ENCODE measurements at places on chromosomes 3 and 15.

- DNase-seq, result no peak
Observed at GRCh38 chr3:155372281-155372680, 78.8 kb upstream of the STRIT1 start.

- DNase-seq, result no peak
Observed at GRCh38 chr3:61901496-61901895, 340.1 kb downstream of the PTPRG start.

GRCh38 chr3:13762906-13763305 is 117.0 kb downstream of the WNT7A start:
- no peak for DNase-seq

DNA sequence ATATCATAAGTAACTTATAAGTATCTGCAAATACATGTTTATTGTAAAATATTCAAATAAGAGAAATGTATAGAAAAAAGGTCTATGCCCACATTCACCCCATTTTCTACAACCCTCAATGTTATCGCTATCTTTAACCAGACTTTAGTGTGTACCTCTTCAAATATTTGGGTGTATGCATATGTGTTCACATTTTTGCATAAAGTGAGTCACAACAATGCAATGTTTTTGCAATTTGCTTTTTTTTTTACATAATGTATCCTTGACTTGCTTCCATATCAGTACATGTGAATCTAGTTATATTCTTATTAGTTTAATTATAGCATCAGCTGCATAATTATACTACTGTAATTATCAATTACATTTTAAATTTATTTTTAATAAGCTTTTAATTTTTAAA is 117.3 kb upstream of the LYSMD4 start:
- DNase-seq, result no peak

GRCh38 chr3:94887065-94887464 is 824.2 kb downstream of the NSUN3 start:
- no peak for DNase-seq

- peak; percentile 24 for DNase-seq
Observed at GRCh38 chr3:195150181-195151118, 120.5 kb downstream of the XXYLT1 start.

DNA sequence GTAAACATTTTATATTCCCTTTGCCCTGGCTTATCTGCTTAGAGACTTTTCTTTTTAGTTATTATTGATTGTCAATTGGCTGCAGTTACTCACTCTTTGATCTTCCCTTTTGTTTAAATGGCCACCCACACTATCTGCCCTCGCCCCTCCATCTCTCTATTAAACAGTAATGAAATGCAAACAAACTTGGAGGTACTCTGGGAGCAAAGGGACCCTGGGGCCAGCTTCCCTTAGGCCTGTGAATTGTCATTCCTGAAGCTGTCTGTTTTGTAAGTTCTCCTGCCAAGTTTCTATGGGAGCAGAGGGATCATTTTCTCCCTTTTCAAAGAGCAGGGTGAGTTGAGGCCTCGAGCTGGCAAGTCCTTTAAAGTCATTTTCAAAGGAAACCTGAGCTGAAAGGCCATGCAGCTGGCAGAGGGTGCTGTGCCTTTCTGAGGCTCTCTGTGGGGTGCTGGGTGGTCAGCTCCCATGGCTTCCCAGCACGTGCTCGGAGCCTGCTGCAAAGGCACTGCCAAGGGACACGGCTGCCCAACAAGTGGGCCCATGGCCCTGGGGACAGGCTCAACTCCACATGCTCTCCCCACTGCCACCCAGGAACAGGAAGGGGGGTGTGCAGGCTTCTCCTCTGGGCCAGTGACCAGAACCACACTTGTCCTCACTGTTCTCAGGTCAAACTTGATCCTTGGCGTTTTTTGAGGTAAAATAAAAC is 17.4 kb upstream of the RTP2 start:
- no peak for DNase-seq

GRCh38 chr15:89566181-89566580 is 9.1 kb upstream of the TICRR start:
- no peak for DNase-seq

GRCh38 chr15:36208868-36209582 is 370.4 kb upstream of the CDIN1 start:
- no peak for DNase-seq

GRCh38 chr15:35208353-35208752 is 123.3 kb upstream of the NANOGP8 start:
- DNase-seq, result no peak

- no peak for DNase-seq
Observed at GRCh38 chr15:85671156-85671555, 123.6 kb downstream of the KLHL25 start.

DNA sequence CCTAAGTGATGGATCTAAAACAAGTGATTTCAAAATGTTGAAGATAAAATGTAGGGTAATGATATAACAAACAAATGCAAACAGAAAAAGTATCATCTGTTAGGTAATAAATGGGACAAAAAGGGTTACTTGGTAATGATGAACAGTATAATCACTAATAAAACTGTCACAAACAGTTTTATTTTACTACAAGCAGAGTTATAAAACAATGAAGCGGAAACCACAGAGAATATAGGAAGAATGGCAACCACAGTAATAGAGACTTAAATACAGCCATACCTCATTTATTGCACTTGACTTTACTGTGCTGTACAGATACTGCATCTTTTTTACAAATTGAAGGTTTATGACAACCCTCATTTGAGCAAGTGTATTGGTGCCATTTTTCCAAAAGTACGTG is 52.8 kb downstream of the HERC1 start:
- DNase-seq, result no peak

- DNase-seq, result no peak
Observed at GRCh38 chr15:60858511-60859070, 370.5 kb downstream of the RORA start.

GRCh38 chr15:79358069-79358468 is 47.2 kb downstream of the TMED3 start:
- DNase-seq, result no peak

DNA sequence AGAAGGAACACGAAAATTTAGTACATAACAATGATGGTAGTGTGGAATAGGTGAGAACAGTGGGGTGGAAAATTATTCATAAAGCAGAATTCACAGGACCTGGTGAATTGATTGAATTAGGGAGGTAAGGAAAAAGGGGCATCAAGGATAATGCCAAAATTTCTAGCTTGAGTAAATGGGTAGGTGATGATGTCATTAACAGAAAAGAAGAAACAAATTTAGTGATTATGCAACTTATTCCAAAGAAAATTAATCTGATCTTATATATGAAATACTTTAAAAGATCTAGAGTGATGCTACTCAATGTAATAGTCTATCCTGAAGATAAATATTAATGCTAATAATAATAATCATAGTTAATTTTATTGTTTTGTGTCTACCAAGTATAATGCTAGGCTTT is 544.6 kb upstream of the LMCD1 start:
- no peak for DNase-seq

- no peak for DNase-seq
Observed at GRCh38 chr3:156352728-156353127, 202.2 kb downstream of the SSR3 start.

DNA sequence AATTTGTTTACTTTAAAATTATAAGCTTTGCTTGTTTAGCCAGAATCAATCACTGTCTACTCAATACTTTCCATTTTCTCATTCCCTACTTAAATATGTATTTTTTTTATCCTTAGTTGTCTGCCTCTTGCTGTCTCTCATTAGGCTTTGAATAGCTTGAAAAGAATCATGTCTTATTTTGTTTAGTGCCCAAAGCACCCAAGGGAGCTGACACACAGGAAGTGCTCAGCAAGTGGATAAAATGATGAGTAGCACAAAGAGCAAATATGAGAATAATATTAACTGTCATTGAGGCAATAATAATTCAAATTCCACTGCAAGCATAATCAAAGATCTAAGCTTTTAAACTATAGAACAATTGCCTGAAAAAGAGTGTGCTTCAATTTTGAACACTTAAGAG is 19.0 kb upstream of the IL1RAP start:
- no peak for DNase-seq

DNA sequence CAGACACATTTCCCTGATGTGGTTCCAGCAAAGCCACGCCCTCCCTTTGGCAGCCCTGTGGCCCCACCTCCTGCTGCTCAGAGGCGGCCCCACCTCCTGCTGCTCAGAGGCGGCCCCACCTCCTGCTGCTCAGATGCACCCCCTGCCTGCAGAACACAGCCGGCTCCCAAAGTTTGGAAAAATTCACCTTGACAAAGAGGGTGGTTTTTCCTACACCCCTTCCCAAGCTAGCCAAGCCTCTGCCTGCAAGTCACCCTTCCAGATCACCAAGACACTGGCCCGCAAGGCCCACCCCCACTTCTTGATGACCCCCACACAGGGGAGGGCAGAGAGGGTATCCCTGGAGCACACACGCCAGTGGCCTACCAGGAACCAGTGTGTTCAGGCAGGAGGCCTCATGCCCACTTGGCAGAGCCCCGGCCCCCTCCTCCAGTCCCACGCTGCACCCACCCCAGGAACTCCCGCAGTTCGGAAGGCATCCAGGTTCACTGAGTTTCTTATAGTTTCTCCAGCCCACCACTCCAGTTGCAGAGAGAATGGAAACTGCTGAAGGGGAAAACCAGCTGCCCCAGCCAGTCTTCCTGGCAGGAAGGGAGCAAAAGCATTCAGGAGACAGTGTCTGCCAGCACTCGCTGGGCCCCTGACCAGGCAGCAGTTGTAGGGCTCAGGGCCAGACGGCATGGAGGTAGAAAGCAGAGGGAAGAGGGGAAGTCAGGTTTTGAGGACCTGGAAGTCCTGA is 2.3 kb upstream of the HAPLN3 start:
- DNase-seq, result peak; percentile 57

- DNase-seq, result no peak
Observed at GRCh38 chr15:83358972-83359564, 74.6 kb upstream of the BNC1 start.

- DNase-seq, result no peak
Observed at GRCh38 chr3:55066551-55067047, 138.7 kb upstream of the LRTM1 start.

GRCh38 chr3:187567661-187568121 is 102.5 kb downstream of the SST start:
- no peak for DNase-seq

DNA sequence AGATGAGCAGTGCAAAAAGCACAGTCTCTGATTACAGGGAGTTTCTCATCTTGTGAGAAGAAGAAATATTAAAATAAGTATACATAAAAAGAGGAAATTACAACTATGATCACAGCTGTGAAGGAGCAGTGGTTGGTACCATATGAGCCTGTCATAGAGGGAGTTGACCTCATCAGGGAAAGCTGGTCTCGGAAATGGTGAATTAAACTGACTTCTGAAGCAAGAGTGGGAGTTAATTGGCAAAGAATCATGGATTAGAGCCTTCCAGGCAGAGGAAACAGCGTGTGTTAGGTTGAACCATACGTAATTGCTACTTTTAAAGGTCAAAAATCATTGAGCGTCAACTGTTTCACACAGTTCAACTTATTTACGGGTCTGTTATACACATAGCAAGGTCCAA is 539.1 kb downstream of the EDEM1 start:
- DNase-seq, result no peak

DNA sequence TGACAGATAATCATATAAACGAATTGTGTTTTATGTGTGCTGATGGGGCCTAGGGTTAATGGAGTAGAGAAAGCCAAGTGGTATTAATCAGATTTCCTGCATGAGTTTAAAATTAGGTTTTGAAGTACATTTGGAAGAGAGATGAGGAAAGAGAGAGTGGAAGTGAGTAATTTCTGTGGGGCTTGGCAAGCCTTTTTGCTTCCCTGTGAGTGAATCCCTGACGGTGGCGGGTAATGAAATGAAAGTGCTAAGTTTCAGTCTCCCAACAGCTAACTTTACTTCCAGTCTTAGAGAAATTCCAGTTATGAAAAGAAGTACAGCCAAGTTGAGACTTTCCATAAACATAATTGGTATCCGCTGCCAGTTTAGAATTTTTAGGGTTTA is 139.4 kb downstream of the BBX start:
- peak; percentile 52 for DNase-seq

DNA sequence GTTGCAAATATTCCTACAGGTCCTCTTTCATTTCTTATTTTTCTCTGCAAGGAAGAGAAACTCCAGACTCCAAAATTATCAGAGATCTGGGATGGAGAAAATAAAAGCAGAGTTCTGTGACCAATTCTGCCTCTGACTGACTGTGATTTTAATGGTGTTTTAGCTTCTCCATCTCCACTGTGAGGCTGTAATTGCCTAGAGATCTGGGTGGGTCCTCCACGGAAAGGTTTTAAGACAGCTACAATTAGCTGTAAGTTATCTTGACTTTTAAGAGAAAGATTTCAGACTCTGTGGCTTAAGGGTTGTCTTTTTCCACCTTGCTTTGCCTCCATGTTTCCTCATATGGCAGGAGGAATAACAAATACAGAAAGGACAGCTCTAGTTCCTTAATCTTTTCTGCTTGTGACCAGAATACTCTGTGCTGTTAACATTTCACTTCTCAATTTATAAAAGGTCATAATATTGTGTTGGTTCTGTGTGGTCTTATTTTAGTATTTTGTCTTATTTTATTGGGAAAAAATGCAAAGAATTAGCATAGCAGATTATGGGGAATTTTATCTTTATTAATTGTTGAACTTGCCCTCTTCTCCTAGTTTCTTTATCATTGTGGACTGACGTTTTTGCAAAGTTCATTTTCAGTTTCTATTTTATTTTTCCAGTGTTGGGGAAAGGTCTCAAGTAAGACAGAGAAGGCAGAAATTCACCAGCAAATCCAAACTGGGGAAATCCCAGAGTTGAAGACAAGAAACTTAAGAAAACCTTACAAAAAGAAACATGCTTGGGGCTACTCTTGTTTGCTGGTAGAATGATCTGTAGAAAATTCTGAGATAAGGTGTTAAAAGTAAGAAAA is 157.9 kb downstream of the RAP2B start:
- DNase-seq, result peak; percentile 22
